ENCODE measurements at places on chromosomes 13 and 19.

DNA sequence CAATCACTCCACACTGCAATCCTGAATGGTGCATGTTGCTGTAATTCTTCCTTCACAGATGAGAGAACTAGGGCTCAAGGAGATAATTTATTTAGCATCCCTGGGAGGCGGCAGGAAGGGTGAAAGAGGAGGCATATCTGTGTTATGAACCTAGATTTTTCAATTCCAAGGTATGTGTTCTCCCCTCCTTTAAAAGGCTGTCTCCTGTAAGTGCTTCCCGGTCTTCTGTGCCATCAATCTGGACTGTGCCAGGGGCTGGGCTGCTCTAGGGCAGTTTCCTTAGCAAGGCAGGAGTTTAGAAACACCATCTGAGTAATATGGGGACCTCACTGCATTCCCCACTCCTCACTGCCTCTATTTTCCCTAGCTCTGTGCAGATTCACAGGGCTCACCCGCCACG is 185.0 kb downstream of the RFC3 start:
- no peak for DNase-seq

GRCh38 chr13:51346397-51346796 is 6.9 kb downstream of the SERPINE3 start:
- DNase-seq: no peak

- DNase-seq: no peak
Observed at GRCh38 chr13:20475927-20476691, 49.5 kb downstream of the CRYL1 start.

DNA sequence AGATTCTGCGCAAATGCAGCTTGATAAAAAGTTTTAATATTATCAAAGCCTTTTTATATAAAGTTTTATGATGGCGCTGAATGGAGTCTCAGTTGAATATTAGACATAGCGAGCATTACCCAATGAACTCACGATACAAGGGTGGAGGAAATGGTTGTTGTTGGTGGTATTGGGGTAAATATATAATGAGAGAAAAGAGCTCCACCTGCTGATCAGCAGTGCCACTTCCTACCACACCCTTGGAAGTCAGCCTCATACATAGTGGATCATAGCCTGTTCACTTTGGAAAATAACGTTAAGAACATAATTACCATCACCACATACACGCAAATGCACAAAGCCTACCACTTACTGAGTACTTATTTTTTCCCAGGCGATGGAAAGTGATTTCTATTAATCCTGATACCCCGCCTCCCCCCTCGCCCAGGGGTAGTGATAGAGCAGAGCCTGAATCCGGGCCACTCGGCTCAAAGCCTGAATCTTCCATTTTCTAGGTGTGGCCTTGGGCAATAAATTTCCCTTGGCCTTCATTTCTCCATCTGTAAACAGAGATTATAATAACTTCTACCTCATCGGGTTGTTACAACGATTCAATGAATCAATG is 358.3 kb downstream of the KLF5 start:
- peak; percentile 24 for DNase-seq

DNA sequence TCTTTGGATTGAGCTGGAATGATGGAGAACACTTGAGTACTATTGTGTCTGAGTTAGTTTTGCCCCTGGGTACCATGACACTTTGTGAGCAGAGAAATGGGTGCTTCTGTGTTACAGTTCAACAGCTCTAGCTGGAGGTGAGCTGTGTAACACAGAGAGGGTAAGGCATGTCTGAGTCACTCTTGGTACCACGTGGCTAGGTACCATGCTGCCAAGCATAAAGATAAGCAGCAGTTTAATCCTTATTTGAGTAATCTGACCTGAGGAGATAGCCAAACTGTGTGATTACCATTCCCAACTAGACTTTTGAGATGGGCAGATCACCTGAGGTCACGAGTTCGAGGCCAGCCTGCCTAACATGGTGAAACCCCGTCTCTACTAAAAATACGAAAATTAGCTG is 122.0 kb downstream of the OLFM4 start:
- no peak for DNase-seq
